Caco-2 (cell line): ENCODE measurements at places on chromosomes 7 and 10. TPM values are rescaled to one million over a fixed set of nuclear protein-coding genes. Genes with fewer than 3 reads are reported as not detected.

DNA sequence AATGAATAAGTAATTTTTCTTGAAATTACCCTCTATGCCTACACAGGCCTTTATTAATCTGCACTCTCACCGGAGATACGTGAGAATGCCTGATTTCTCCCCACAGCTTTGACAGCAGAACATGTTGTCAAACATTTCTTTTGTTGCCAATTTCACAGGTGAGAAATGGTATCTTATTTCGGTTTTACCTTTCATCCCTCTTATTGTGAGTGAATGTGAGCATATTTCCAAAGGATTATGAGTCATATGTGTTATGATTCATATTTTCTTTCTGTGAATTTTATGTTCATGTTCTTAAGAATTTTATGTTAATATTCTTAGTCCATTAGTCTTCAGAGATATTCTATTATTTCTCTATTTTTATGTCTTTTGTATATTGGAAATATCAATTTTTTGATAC lies 965.1 kb downstream of the CCSER2 start:
- H3K27me3 ChIP-seq: no peaks in the 10 kb centered on the region; the same call in 1 of the 2 replicates
- no peak for DNase-seq
- no peak overlapping the region for H3K4me3 ChIP-seq
- H3K27ac ChIP-seq: no peak overlapping the region

GRCh38 chr10:86706401-86706841 lies 38.1 kb downstream of the LDB3 start:
- no peak for DNase-seq
- H3K4me3 ChIP-seq: no peak overlapping the region
- H3K27ac ChIP-seq: no peak overlapping the region
- H3K4me1 ChIP-seq: peaks cover 6% of the 10 kb centered on the region
- no peaks in the 10 kb centered on the region for H3K36me3 ChIP-seq
- no peaks in the 10 kb centered on the region for H3K27me3 ChIP-seq

DNA sequence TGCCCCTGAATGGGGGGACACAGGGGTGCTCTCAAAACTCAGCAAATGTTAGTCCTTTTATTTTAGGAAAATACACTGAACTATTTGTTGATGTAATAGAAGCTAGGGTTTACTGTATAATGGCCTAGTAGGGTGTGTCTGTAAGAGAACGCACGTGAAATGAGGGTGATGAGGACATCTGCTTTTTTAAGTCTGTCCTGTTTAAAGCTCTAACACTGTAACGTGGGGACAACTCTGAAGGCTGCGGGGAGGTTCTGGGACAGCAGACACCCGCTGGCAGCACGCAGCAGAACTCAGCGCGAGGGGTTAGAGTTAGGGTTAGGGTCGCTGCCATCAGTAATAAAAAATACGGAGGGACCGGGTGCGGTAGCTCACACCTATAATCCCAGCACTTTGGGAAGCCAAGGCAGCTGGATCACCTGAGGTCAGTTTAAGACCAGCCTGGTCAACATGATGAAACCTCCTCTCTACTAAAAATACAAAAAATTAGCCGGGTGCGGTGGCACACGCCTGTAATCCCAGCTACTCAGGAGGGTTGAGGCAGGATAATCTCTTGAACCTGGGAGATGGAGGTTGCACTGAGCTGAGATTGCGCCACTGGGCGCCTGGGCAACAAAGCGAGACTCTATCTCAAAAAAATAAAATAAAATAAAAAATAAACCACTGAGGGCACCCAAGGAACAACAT lies 98.0 kb downstream of the CTBP2 start:
- no peak overlapping the region for H3K4me3 ChIP-seq
- no peaks in the 10 kb centered on the region for H3K36me3 ChIP-seq
- H3K4me1 ChIP-seq: peaks cover 36% of the 10 kb centered on the region
- peak overlapping the region; percentile 43 for H3K27ac ChIP-seq
- no peak for DNase-seq

CDNF gene
- total RNA-seq: 3.4 and 3.9 TPM in 2 replicates

OLAH gene
- total RNA-seq: not detected in 2 replicates

DNA sequence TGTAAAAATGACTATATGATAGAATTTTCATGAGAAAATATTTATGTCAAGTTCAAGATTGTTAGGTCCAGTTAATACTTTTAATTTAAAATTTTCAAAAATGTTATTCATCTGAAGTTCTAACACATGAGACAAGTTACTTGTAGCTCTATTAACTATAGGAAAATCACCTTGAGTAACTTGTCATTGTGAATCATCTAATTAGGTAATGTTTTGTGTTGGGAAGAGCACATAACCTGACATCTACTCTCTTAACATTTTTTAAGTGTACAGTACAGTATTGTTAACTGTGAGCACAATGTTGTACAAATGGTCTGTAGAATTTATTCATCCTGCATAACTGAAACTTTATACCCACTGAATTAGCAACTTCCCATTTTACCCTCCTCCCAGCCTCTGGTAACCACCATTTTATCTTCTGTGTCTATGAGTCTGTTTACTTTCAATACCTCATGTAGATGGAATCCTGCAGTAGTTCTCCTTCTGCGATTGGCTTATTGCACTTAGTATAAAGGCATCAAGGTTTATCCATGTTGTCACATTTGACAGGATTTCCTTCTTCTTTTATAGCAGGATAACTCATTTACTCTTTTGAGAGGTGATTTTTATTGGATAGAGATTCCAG lies 54.6 kb downstream of the ARL4A start:
- no peak for DNase-seq
- H3K4me3 ChIP-seq: no peak overlapping the region
- no peak overlapping the region for H3K27ac ChIP-seq

DNA sequence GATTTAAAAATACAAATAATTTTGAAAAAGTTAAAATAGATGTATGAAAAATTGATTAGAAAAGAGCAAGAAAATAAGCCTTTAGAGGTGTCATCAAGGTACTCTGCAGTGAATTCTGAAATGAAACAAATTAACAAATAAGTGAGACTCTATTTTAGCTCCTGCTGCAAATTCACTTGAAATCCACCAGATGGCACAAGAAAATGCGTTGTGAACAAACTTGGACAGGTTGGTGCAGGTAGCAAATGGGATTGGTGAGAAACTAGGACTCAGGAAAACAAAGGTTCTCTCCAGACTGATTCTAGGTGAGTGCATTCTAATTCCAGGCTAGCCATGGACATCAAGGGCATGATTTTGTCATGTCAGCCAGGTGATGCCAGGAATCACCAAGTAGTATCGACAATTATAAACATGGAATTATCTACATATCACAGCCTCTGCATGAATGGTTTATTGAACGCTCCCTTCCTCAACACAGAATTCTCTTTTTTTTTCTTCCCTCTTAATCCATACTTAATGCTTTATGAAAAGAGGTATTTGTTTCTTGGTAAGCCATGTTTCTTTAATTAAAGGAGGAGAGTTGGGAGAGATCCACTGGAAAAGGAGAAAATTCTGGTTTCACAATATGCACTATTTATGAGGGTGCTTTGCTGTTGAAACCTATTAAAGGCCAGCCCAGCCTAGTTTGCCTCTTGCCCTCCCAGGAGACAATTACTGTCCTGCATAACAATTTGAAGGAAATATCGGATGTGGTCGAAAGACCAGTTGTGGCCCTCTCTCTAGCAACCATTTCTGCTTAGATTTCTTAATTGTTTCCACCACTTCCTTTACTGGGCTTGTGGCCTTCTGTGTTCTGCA lies 118.1 kb downstream of the ZNF365 start:
- H3K27me3 ChIP-seq: 0 out of 2 replicates have a peak, but pooled peaks cover 1% of the 10 kb centered on the region
- no peaks in the 10 kb centered on the region for H3K36me3 ChIP-seq
- no peaks in the 10 kb centered on the region for H3K4me1 ChIP-seq
- DNase-seq: peak; percentile 36
- H3K4me3 ChIP-seq: no peak overlapping the region
- H3K27ac ChIP-seq: no peak overlapping the region

LRRC4 gene
- total RNA-seq: not detected in 2 replicates

- no peak for DNase-seq
- H3K27me3 ChIP-seq: no peaks in the 10 kb centered on the region
- H3K36me3 ChIP-seq: no peaks in the 10 kb centered on the region
- H3K27ac ChIP-seq: peak overlapping the region; percentile 76
Observed at GRCh38 chr10:22681783-22682183, 32.6 kb downstream of the PIP4K2A start.
